ENCODE measurements at places on chromosomes 5 and 9.

DNA sequence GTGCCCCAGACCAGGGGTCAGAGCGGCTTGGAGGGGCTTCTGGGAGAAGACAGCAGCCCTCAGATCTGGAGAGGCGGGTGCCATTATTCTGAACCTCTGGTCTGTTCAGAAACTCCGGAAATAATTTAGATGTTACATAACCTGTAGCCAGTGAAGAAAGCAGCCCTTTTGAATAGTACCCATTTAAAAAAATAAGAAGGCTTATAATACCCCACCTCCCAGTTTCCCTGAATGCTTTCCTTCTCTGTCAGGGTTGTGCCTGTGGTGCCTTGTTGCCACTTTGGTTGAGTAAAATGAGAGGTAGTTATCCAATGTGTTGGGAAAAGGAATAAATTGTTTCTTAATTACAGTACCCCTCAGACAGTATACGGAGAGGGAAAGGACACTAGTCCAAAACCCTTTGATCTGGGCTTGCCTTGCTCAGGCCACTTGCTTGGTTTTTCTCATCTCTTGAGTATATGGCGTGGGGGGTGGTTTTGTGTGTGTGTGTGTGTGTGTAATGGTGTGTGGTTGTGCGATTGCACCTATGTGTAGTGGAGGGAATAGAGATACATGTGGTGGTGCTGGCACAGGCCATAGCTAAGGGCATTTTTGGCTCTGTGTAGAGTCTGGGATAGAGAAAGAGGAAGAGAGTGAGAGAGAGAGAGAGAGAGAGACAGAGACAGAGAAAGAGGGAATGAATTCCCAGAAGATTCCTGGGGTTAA, 59.1 kb upstream of the TLR4 start:
- no peak for DNase-seq

- no peak for DNase-seq
Observed at GRCh38 chr9:79591458-79591857, 19.7 kb downstream of the TLE4 start.

- DNase-seq, result no peak
Observed at GRCh38 chr5:130526708-130527107, 622.4 kb downstream of the CHSY3 start.

DNA sequence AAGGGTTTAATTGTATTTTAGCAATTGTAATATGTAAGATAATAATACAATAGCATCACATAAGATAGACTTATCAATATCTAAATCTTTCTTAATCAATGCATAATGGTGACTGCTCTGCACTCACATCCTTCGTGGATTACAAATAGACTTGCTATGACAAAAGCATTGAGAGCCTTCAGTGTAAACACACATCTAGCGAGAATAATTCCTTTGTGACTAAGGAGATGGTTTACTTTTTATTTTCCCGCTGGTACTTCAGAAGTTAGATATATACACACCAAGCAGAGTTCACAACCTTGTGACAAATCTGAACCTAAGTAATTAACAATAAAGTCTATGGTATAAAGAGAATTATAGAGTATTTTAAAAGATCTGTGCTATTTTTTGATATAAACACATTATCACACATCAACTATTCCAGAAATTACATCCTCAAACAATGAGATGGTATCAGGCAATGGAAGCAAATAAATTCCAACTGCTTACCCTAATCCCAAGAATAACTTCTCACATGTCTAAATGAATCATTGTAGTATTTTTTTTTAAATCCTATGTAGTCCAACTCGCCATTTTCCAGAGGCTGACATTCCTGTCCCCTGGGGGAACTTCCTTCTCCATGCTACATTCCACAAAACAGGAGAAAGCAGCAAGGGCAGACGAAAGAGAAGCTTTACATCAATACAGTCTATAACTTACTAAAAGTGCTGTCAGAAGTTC, 51.2 kb downstream of the MAPKAP1 start:
- DNase-seq, result no peak

DNA sequence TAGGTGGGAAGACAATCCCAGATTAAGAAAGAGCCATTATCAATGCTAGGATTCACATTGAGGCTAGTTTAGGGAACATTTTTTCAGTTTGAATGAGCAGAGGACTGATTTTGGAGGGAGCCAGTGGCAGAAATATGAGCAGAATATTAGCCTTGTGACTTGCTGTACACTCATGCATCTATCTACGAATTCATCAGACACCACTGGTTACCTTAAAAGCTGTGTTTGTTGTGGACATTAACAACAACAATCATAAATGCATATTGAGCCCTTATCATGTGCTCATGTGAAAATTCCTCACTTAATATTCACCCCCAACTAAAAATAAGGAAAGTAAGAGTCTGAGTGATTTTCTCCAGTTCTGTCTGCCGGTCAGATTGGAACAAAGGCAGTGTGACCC, 9.9 kb upstream of the SH3TC2 start:
- no peak for DNase-seq

DNA sequence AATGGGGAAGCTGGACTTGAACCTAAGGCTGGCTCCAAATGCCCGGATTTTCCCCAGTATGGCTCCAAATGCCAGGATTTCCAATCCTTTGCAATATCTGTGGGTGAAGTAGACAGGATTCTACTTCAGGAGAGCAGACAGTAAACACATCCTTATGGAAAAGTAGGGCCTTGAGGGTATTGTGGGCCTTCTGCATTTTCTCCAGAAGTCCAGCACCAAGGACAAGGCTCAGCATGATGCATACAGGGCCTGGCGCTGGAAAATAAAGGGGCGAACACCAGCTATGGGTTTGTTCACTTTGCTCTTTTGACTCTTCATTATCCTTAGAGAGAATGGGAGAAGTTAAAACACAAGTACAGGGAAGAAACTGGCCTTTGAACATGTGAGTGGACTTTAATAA, 347.5 kb downstream of the SEMA5A start:
- DNase-seq, result no peak

DNA sequence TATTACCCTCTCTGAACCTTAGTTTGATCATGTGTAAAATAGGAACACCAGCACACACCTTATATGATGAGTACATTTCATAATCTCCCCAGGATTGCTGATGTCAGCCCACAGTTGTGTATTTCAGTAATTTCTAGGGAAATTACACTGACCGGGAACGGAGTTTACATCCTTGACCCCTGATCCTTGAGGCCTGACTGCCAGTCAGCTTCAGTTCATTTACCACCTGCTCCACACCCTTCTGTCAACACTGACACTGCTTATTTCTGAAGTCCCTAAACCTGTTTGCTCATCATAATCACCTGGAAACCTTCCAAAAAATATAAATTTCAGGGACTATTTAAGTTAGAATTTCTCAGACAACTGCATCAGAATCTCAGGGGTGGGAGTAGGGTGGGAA, 55.3 kb downstream of the ZNF622 start:
- no peak for DNase-seq

DNA sequence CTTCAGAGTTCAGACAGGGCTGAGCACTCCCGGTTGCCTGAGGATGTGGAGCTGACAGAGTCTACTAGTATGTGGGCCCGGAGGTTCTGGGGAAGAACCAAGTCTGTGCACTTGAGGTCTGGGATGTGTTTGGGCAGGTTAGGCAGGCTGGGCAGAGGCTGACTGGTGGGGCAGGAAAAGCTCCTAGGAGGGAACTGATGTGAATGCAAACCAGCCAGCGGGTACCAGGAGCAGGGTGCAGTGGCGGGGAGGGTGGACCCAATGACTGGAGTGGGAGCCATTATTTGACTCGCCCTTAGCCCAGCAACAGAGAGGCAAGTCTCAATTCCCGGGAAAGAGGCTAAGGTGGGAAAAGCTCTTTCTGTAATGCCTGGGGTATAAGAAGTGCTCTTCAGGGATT, 419.9 kb upstream of the DAP start:
- no peak for DNase-seq

GRCh38 chr5:79793304-79793703, 103.7 kb downstream of the CMYA5 start:
- no peak for DNase-seq

DNA sequence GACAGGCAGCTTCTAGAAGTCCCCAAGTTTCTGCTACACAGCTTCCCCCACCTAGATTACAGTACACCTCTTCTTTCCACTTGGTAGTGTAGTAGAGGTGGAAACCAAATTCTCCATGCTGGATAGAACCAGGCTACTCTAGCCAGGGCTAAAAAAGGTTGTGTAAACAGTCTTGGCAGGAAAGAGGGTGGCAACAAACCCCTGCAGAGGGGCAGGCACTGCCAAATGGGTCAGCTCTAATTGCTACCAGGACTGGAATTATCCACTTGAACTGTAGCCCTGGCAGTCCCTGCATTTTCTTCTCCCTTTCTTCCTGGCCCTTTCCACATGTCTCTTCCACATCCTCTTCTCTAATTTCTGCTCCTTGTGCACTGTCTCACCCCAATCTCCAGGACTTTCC, 24.8 kb downstream of the RANBP3L start:
- DNase-seq, result no peak

- DNase-seq, result no peak
Observed at GRCh38 chr5:77355080-77355479, 137.0 kb downstream of the WDR41 start.

GRCh38 chr5:2201011-2201410, 318.3 kb upstream of the IRX4 start:
- DNase-seq, result no peak

GRCh38 chr9:2623288-2624050, 1.9 kb downstream of the VLDLR start:
- DNase-seq, result no peak

DNA sequence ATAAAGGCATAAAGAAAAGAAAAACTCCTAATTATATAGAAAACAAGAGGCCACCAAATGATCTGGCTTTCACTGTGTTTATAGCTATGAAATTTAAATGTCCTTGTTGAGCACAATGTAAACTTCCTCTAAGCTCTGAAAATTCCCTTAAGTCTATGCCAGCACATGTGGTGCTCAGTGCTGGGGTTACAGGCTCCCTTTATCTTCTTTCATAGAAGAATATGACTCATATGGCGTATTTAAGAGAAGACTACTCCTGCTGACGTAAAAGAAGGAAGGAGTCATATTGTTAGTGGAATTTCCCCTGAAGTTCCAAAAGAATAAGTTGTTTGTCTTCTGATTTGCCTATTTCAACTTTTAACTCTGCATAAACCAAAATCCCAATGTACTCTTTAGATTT, 30.4 kb downstream of the RNF145 start:
- no peak for DNase-seq

DNA sequence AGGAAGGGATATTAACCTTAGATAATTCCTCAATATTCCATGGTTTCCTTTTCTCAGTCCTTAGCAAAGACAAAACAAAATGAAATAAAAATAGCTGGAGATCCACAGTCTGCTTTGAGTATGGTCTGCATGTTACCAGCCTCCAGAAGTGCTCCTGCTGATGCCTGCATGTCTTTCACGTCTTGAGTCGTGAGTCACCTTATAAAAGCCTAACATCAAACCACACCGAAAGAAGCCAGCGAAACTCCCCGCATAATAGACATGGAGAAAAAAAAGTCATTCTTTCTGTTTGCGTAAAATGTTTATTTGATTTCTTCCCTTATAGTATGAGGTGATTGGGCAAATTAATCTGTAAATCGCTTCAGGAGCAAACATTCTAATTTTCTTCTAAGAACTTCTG, 380.5 kb downstream of the SLCO4C1 start:
- DNase-seq, result no peak

DNA sequence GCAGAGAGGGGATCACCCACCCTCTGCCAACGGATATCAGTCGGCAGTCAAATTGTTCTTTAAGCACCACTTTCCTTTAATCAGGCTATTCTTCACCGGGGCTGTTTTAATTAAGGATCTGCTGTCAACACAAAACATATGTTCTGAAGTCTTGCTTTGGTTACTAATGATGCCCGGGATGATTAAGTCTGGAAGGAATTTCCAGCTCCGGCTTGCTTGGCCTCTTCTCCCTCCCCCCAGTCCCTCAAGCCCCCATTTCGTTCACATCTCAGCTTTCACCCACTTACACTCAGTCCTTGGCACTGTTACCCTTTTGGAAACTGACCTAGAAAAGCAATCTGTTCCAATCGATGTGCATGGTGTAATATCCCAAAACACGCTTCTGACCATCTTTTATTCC, 74.7 kb downstream of the MSX2 start:
- no peak for DNase-seq

DNA sequence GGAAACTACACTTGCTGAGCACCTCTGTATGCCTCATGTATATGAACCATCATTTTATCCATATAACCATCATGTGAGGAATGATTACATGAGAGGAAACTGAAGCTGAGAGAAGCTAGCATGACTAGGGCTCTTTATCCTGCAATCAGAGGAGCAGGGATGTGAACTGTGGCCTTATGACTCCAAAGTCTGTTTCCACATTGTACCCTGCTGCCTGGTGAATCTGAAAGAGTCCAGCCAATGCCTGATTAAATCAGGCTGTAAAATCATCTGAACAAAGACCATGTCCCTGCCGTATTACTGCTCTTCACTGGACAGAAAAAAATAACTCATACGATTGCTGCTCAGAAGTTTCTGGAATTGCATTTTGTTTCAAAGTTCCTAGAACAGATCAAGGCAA, 67.0 kb downstream of the LPAR1 start:
- no peak for DNase-seq

GRCh38 chr5:179227580-179228311, 117.5 kb downstream of the ADAMTS2 start:
- DNase-seq, result no peak

DNA sequence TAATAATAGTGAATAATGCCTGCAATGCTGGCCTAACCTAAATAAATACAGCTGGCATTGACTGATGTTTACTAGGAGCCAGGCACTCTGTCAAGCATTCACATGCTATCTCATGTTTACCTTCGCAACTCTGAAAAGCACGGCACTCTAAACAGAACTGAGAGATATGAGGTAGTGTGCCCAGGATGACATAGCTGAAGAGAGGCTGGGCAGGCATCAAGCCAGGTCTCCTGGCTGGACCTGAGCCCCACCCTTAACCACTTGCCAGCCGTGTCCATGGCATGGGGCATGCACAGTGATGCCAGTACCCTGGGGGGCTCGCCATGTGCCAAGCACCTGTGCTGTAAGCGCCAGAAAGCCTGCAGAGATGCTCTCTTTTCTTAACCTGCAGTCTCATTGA, 119.4 kb upstream of the MVB12B start:
- no peak for DNase-seq

DNA sequence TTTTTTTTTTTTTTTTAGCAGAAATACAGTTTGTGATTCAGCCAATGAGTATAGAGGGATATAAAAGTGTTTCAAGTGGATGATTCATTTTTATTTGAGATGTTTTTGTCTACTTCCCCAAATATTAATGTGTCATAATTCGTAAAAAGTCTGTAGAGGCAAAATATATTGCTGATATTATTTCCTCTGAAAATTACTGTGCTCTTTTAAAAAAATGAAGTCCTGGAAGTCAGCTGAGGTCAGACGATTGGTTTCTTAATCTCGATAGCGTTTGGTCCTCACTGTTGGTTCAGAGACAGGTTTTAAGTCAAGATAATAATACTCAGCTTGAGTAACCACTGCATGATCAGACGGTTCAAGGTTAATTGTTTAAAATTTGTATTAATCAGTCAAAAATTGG, 19.5 kb downstream of the IL9 start:
- no peak for DNase-seq

- DNase-seq, result no peak
Observed at GRCh38 chr5:106288979-106289378, 1381.8 kb downstream of the EFNA5 start.

GRCh38 chr5:172412724-172413286, 41.5 kb downstream of the SH3PXD2B start:
- DNase-seq, result no peak
